ENCODE measurements at places on chromosomes 4 and X.

DNA sequence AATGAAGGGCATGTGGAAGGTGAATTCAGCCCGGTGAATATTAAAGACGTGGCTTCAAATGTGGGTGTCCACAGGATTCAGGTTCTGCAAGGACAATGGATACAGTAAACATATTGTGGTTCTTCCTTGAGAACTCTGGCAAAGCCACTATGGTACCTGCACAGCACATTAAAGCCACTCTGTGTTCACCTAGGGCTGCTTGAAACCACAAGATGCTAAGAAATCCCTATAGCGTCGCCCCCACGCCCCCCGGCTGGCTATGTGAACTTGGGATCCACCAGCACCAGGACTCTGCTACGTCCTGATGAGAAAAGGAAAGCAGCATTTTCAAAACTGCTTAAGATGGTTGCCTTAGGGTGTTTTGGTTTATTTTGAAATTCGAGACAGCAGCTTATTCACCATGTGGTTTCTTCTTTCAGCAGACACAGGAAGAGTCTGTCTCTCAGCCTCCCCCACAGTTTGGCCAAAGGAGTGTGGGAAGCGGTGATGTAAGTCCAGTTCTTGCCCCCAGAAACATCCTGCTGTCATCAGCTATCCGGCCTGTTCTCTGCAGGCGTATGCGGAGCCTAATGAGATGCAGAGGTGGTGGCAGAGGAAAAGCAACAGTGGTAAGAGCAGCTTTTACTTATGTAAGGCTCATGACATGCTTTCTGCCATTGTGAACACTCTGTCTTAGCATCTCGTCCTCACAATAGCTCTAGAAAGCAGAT, 111.5 kb downstream of the AFAP1 start:
- peak; percentile 31 for DNase-seq

GRCh38 chr4:2484993-2485392, 16.1 kb downstream of the RNF4 start:
- DNase-seq: peak; percentile 31

DNA sequence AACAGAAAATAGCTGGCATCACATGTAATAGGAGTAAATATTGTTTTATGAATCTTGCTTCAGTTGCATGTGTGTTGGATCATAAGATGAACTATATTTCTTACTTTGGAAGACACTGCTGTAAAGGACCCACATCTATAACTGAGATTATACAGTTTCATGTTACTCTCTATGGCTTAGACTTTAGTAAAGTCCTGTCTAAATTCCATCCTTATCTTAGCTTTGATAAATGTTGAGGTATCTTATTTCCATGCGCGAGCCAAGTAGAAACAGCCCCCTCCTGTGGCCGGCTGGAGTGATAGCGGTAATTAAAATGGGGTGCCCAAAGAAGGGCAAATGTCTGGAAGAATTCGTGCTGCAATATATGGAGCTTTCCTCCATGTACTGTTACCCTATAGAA, 43.0 kb downstream of the CCDC158 start:
- peak; percentile 28 for DNase-seq

- no peak for DNase-seq
Measured at GRCh38 chr4:177879851-177880250, 437.6 kb upstream of the AGA start.

DNA sequence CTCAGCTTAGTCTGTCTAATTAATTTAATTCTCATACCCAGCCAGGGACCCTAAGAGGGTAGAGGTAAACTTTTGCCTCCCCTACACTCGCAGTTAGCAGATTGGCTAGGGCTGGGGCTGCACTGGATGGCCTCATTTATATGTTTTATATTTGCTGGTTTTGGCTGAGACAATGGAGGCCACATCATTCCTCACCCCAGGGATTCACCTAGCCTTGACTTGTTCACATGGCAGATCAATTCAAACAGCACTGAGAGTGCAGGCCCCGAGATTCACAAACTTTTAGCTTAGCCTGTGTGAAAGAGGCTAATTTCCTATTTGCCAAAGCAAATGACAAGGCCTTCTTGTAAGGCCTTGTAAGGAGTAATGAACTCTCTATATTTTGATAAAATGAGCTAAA, 844.4 kb downstream of the ARAP2 start:
- DNase-seq: no peak

DNA sequence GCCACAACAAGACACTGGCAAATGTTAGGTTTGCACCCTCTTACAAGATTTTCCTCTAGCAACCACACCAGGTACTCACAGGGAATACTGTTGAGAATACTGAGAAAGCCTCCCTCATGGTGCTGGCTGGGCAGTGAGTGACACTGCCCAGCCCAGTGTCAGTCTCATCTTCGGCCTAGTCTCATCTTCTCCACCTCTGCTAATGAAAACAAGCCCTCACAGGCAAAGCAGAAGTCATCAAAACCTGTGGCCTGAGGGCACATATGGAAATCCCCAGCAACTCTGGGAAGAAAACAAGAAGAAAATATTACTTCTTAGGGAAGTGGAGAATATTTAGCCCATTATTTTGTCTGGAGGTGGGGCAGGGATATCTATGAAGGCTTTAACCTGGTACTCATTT, 7.9 kb upstream of the ADAM29 start:
- no peak for DNase-seq

DNA sequence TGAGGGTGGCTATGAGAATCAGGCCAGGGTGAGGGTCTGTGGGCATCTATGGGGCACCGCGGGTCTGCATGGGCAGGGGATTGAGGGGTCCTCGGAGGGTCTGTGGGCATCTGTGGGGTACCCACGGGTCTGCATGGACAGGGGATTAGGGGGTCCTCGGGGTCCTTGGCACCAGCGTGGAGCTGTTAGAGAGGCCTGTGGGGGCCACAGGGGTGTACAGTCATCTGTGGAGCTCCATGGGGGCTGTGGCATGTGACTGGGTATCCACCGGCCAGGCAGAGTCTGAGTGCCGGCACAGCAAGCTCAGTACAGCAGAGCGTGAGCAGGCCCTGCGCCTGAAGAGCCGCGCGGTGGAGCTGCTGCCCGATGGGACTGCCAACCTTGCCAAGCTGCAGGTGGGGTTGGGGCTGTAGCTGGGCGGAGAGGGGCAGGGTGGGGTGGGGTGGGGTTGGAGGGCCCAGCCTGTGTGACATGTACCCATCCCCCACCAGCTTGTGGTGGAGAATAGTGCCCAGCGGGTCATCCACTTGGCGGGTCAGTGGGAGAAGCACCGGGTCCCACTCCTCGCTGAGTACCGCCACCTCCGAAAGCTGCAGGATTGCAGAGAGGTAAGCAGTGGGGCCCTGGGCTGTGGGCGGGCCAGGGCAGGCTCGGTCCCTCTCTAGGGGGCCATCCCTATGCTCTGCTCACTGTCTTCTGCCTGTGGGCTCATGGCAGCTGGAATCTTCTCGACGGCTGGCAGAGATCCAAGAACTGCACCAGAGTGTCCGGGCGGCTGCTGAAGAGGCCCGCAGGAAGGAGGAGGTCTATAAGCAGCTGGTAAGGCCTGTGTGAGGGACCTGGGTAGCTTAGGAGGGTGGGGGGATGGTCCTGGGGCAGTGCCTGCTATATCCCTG, 12.9 kb downstream of the CCDC22 start:
- no peak for DNase-seq

- DNase-seq: peak; percentile 31
Measured at GRCh38 chrX:13506574-13506973, 62.8 kb upstream of the EGFL6 start.

- no peak for DNase-seq
Measured at GRCh38 chr4:22850630-22851029, 157.9 kb downstream of the GBA3 start.

DNA sequence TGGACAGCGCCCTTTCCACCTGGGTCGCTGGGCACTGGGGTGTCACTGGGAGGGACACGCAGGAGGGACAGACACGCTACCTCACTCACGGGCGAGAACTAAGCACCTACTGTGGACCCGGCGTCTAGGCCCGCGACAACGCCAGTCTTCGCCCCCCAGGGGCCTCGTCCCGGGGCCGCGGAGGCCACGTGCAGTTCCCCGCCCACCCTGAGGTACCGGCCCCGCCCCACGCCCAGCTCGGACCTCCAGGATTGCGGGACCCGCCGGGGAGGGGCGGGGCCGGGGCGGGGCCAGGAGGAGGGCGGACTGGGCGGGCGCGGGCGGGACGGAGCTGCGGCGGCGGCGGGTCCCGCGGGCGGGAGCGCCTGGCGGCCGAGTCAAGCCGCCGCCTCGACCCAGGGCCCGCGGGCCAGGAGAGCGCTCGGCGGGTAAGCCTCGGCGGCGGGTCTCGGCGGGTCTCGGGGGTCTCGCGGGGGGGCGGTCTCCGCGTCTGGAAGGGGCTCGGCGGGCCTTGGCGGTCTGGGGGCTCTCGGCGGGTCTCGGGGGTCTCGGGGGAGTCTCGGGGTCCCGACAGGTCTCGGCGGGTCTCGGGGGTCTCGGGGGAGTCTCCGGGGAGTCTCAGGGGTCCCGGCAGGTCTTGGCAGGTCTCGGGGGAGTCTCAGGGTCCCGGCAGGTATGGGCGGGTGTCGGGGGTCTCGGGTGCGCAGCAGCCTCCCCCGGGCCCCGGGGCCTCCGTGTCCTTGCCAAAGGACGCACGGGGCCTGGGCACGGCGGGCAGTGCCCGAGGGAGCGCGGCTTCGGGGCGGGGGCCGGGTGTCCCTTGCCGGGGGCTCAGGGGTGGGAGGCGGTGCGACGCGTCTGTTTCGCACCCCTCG, at the start of gene SH3BP2:
TSS of gene SH3BP2 (plus strand) at position 375 of the 875 bp plus-strand sequence. CDS start 27,533 bp downstream, outside the sequence.
- DNase-seq: peak; percentile 72

- no peak for DNase-seq
Measured at GRCh38 chr4:181541396-181541795, 701.8 kb upstream of the TENM3 start.

GRCh38 chr4:15592799-15593198, 62.4 kb downstream of the FBXL5 start:
- DNase-seq: no peak

GRCh38 chr4:109026588-109026987, 263.7 kb upstream of the ETNPPL start:
- DNase-seq: no peak

- DNase-seq: peak; percentile 38
Measured at GRCh38 chrX:10111364-10112148, 45.2 kb upstream of the CLCN4 start.

DNA sequence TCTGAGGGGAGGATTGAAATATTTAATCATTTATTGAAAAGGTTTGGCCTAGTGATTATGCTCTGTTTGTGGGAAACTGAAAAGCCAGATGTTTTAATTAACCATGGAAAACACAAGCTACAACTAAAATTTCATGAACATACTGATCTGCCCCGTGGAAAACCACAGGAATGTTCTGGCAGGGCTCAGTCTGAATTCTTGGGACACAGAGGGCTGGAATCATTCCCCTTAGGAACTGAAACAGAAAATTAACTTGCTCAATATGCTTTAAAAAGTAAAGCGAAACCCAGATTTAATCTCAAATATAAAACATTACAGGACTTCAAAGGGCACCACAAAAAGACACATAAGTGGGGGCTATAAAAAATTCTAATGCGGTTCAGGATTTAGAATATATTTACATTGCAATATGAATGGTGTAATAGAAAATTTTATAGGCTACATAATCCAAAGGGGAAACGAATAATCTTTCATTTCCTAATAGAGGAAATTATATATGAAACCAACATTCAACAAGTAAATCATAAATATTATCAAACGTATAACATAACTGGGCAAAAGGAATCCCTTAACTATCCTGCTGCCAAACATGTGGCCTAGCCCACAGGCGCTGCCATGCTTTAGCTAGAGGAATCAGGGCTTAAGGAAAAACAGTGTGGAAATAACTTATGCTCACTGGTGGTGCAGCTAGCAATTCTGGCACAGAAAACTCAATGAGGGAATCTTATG, 70.9 kb downstream of the APBB2 start:
- no peak for DNase-seq

- no peak for DNase-seq
Measured at GRCh38 chr4:165635381-165635780, 237.7 kb upstream of the TLL1 start.

- DNase-seq: peak; percentile 55
Measured at GRCh38 chrX:24149351-24150050, at the start of gene ZFX. Gene ZFX, plus strand, starts transcription at chrX:24149729. Its CDS starts 23,014 bp downstream, at chrX:24172743.

- DNase-seq: no peak
Measured at GRCh38 chr4:152352622-152353116, 183.2 kb downstream of the FBXW7 start.

DNA sequence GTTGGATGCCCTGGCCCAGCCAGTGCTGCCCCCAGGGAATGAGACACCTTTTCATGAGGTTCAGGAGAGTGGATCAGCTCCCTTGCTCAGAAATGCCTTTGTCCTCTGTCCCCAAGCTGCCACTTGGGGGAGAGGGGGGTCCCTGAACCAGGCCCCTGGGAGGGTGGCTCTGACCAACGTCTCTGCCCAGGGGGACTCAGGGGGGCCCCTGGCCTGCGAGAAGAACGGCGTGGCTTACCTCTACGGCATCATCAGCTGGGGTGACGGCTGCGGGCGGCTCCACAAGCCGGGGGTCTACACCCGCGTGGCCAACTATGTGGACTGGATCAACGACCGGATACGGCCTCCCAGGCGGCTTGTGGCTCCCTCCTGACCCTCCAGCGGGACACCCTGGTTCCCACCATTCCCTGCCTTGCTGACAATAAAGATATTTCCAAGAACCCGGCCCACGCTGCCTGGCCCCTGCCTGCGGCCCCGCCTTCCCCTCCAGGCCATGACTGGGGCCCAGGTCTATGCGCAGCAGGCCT, 7.3 kb downstream of the HGFAC start:
- no peak for DNase-seq

DNA sequence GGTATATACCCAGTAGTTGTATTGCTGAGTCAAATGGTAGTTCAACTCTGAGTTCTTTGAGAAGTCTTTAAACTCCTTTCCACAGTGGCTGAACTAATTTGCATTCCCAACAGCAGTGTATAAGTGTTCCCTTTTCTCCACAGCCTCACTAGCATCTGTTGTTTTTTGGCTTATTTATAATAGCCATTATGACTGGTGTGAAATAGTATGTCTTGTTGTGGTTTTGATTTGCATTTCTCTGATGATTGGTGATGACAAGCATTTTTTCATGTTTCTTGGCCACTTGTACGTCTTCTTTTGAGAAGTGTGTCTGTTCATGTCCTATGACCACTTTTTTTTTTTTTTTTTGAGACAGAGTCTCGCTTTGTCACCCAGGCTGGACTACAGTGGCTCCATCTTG, 30.5 kb downstream of the GPR50 start:
- no peak for DNase-seq

DNA sequence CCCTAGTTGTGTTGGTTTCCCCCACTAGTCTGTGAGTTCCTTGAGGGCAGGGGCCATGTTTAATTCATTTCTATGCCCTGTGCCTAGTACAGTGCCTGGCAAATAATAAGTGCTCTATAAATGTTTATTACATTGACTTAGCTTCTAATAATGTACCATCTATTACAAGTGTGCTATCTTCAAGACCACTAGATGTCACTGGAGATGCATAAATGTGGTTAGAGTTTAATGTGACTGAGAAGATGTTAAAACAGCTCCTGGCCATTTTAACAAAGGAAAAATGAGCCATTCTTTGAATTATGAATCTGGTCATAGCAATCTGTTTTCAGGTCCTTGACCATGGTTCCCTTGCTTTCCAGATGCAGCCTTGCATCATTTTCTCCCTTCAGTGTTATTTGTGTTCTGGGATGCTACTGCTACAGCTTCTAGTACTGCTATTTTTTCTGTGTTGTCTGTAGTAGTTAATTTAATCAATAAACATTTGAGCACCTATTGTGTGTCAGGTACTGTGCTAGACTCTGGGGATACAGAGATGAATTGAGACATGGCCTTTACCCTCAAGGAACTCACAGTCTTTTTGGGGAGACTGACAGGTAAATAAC, 43.2 kb downstream of the SLC9A6 start:
- no peak for DNase-seq

Measured in activated T-cell treated with anti-CD3 and anti-CD28 coated beads for 48 hours (primary cell).